Sigmoid colon (tissue), 7 donors: ENCODE measurements at places on chromosomes 2 and 18. TPM values are rescaled to one million over a fixed set of nuclear protein-coding genes. Genes with fewer than 3 reads are reported as not detected.
A peak's percentile ranks its signal among the peaks of the same experiment; 100 is the strongest.

GRCh38 chr2:47043142-47043890 is 111.8 kb downstream of the STPG4 start:
- peak; percentile 82 for DNase-seq
- H3K27me3 ChIP-seq = no peaks in the 10 kb centered on the region
- peak overlapping the region; percentile 91 for H3K27ac ChIP-seq
- H3K36me3 ChIP-seq = no peaks in the 10 kb centered on the region

GRCh38 chr2:7358865-7359447 is 441.7 kb downstream of the RNF144A start:
- no peaks in the 10 kb centered on the region for H3K27me3 ChIP-seq
- no peak overlapping the region for H3K27ac ChIP-seq
- no peak overlapping the region for H3K4me3 ChIP-seq
- no peaks in the 10 kb centered on the region for H3K36me3 ChIP-seq
- DNase-seq = no peak

DNA sequence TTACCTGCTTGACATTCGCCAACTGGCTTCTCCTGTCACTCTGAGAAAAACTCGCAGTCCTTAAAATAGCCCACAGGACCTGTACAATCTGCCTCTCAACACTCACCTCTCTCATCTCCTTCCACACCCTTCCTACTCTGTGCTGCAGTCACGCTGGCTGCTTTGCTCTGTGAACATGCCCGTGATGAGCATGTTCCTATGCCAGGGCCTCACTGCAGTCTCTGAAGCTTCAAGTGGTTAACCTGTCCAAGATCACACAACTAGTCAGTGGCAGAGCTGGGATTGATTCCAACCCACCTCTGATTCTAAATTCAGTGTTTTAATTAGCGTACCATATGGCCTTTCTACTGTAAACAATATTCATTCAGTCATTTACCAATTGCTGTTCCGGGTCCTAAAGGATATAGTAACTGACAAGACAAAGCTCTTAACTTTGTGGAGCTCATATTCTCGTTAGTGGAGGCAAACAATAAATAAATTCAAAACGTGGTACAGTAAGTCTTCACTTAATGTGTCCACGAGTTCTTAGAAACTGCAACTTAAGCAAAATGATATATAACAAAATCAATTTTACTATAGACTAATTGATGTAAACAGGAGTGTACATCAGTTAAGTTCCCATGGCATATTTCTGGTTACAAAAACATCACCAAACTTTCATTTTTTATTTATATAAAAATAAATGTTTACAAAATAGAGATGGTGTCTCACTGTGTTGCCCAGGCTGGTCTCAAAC is 38.9 kb upstream of the FBXO11 start:
- no peaks in the 10 kb centered on the region for H3K27me3 ChIP-seq
- no peak overlapping the region for H3K27ac ChIP-seq
- no peaks in the 10 kb centered on the region for H3K4me1 ChIP-seq
- DNase-seq = no peak
- H3K4me3 ChIP-seq = no peak overlapping the region
- H3K36me3 ChIP-seq = no peaks in the 10 kb centered on the region

DNA sequence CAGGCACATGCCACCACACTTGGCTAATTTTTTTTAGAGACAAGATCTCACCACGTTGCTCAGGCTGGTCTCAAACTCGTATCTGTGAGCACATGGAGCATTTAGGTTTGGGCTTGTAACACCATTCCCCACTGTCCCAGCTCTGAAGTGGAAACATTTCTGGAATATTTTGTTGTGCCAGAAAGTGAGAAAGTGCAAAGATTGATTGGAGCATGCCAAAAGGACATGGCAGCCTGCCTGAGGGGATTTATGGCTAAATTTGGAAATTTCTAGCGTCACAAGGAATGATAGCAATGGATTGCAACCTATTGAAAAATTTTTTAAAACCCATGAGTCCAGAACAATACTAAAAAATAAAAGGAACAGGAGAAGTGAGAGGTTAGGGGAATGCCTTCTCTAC is 136.8 kb downstream of the ESCO1 start:
- no peaks in the 10 kb centered on the region for H3K27me3 ChIP-seq
- peak overlapping the region; percentile 75 for H3K27ac ChIP-seq
- peaks cover 3% of the 10 kb centered on the region for H3K4me1 ChIP-seq
- no peaks in the 10 kb centered on the region for H3K36me3 ChIP-seq
- H3K4me3 ChIP-seq = no peak overlapping the region

DNA sequence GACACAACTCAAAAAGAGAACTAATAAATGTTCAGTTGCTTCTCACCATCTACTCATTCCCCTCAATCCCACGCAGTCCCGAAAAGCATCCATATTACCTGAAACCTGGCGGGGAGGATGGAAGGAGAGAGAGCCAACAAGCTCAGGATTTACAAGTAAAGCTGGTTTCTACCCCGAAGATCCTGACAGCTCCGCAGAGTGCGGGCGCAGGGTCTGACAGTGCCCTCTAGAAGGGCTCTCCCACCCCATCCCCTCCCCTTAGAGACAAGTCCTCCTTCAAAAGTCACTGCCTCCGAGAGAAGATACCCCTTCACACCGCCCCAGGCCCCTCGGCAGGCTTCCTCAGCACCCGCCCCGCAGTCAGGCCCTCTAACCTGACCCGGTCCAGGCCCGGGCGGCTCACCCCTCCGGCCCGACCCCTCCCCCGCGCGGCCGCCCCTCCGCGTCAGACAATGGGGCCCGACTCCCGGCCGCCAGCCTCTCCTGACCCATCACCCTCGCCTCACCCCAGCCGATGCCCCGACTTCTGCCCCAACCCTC is 550 bp downstream of the RAB1A start:
- H3K27ac ChIP-seq = peak overlapping the region; percentile 98
- peak overlapping the region; percentile 59 for H3K4me3 ChIP-seq
- no peaks in the 10 kb centered on the region for H3K36me3 ChIP-seq
- no peaks in the 10 kb centered on the region for H3K27me3 ChIP-seq
- H3K4me1 ChIP-seq = peaks cover 40% of the 10 kb centered on the region

GRCh38 chr2:214310319-214310718 is 100.5 kb upstream of the VWC2L start:
- no peaks in the 10 kb centered on the region for H3K27me3 ChIP-seq
- H3K4me3 ChIP-seq = no peak overlapping the region
- no peak overlapping the region for H3K27ac ChIP-seq
- no peak for DNase-seq

- H3K36me3 ChIP-seq = no peaks in the 10 kb centered on the region
- no peak for DNase-seq
- H3K27ac ChIP-seq = no peak overlapping the region
- H3K4me1 ChIP-seq = no peaks in the 10 kb centered on the region
Observed at GRCh38 chr2:36753706-36754221, 57.3 kb downstream of the VIT start.

- H3K36me3 ChIP-seq = no peaks in the 10 kb centered on the region
- DNase-seq = no peak
- H3K27ac ChIP-seq = no peak overlapping the region
- H3K4me1 ChIP-seq = no peaks in the 10 kb centered on the region
- H3K27me3 ChIP-seq = no peaks in the 10 kb centered on the region
- H3K4me3 ChIP-seq = no peak overlapping the region
Observed at GRCh38 chr18:78144669-78145068, 834.9 kb upstream of the SALL3 start.

DNA sequence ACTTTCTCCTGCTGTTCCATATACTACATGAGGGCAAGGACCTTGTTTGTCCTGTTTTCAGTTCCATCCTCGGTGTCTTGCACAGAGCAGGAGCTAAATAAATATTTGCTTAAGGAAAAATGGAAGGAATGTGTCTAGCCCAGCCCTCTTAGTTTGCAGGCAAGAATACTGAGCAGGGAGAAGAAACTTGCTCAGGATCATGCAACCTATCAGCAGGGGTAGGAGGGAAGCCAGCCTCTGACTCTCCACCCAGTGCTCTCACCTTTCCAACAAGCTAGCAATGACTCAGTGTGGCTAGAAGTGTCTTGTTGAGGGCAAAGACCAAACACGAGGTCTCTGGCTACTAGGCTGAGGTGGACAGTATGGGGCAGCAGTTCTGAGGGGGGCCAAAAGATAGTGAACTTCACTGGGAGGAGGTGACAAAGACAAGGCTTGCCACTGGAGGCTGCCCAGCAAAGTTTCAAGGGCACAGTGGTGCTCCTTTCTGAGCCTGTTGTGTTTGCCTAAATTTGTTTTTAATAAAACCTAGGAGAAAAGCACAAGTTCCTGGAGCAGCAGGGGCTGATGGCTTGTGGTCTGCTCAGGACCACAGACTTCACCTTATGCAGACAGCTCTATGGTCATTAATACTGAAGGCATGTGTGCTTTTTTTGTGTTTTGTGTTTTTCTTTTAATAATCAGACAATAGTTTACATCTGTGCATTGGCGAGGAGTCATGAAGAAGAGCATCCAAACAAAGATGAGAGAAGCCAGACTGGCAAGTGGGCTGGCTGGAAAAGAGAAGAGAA is 49.1 kb upstream of the CTAGE1 start:
- H3K36me3 ChIP-seq = no peaks in the 10 kb centered on the region
- H3K4me3 ChIP-seq = no peak overlapping the region
- no peaks in the 10 kb centered on the region for H3K4me1 ChIP-seq
- H3K27me3 ChIP-seq = no peaks in the 10 kb centered on the region
- peak overlapping the region; percentile 72 for H3K27ac ChIP-seq

DNA sequence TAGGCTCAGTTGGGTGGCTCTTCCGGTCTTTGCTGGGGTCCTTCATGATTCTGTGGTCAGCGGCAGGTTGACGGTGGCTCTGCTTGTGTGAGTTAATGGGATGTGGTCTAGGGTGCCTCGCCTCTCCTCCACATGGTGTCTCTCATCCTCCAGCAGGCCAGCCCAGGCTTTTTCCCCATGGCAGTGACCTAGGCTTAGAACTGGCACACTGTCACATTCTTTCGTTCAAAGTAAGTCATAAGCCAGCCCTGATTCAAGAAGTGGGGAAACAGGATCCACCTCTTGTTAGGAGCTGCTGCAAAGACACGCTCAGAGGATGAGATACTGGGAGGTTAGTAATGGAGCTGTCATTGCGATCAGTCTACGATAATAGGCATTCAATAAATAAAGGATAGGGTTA is 46.0 kb upstream of the CTIF start:
- no peak overlapping the region for H3K27ac ChIP-seq
- H3K4me1 ChIP-seq = no peaks in the 10 kb centered on the region

DNA sequence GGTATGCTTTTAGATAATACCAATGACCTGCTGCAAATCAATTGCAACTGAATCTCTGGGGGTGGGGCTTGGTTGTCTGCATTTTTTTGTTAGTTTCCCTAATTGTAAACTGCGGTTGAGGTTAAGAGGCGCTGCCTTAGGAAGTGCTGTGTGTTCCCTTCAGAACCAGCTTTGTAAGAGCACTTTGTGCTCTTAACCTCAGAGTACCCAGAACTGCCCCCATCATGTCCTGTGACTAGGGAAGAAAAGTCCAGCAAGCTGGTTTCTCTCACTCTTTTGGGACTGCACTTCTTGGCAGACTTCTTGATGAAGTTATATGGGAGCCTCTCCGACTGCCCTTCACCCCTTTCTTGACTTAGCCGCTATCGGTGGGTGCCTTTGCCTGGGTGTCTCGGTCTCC is 245.5 kb upstream of the CXCR4 start:
- peaks cover 10% of the 10 kb centered on the region for H3K4me1 ChIP-seq
- no peaks in the 10 kb centered on the region for H3K36me3 ChIP-seq
- H3K27ac ChIP-seq = no peak overlapping the region
- no peak for DNase-seq
- no peaks in the 10 kb centered on the region for H3K27me3 ChIP-seq

The MGAT4A gene
- polyA plus RNA-seq = 16.8 TPM

The SGPP2 gene
- polyA plus RNA-seq = 6.0 TPM

The CAVIN2 gene
- 14.4 TPM for polyA plus RNA-seq

The MFSD2B gene
- polyA plus RNA-seq = 0.10 TPM
